ENCODE measurements at places on chromosomes 2 and 18. TPM values are rescaled to one million over a fixed set of nuclear protein-coding genes. Genes with fewer than 3 reads are reported as not detected.

Gene PDE1A
- 45.8 TPM for total RNA-seq

Gene RAB17
- 3.0 TPM for total RNA-seq

Gene GALNT14
- 13.8 TPM for total RNA-seq

Gene MC2R
- total RNA-seq, result not detected

DNA sequence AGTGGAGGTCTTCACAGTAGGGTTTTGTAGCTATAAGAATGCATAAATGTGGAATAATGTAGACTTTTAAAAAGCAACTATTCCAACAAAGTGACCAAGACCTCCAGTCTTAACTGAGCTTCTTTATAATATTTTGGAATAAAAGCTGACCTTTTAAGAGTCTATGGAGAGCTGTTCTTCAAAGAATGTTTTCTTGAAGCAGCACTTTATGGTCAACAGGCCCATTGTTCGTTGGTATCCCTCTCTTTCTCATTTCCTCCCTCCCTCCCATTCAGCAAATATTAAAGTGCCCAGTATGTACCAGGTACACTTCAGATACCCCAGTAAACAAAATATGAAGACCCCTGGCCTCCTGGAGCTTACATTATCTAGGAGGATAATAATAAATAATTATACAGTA, 140.1 kb upstream of the SMAD7 start:
- no peak for DNase-seq

GRCh38 chr2:120231974-120232635, 8.9 kb upstream of the TMEM185B start:
- DNase-seq, result no peak

DNA sequence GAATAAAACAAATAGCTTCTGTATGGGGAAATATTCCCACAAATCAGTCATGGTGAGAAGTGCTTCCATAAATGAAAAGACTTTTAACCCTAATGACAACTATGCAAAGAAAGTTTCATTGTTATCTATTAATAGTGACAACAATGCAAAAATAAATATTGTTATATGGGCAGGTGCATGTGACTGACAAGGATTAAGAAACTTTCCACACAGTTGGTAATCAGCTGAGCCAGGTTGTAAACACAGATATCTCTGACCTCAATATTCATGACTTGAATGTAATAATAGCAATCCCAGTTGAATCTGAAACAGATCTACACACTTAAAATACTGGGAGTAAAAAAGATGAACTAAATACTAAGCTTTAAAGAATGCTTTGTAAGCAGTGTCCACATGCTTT, 517.0 kb upstream of the SOX11 start:
- no peak for DNase-seq

GRCh38 chr2:73134471-73134870, 21.7 kb upstream of the RAB11FIP5 start:
- no peak for DNase-seq

- no peak for DNase-seq
Measured at GRCh38 chr2:140747090-140747489, 1383.7 kb downstream of the LRP1B start.

DNA sequence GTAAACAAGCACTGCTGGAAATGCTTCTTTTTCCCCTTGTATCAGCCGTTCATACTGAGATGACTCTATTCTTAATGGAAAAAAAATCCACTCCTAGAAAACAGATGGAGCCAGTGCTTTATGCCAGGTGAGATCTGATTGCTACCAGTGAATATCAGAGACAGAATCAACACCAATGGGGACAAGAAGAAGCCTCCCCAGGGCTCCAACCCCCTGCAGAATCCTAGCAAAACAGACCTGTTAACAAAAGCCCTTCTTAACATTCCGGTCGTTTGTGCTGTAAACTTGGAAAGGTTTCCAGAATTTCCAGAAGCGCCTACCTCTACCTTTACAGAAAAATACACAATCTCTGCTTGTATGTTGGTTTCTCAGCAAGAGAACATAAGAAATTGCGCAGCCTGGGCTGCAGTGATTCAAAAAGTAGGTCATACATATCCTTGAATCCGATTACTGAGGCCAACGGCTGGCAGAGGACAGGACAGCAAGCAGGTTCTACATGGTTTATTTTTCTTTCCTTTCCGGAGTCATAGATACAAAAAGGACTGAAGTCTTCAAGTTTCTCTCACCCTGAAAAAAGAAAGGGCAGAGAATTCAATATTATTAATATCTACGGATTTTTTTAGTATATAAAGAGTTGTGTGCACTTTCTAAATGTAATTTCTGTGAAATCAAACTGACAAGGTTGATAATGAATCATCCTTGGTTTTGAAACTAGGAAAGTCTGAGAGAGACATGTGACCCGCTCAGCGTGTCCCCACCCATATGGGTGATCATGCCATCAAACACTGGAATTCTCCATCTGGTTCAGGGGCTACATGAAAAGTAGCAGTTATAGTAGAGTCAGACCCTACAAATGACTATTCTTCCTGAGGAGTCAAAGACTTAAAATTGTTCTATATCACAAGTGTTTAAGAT, 266.7 kb upstream of the MGAT5 start:
- DNase-seq, result no peak

GRCh38 chr2:230903231-230904150, 21.6 kb downstream of the GPR55 start:
- DNase-seq, result peak; percentile 17

DNA sequence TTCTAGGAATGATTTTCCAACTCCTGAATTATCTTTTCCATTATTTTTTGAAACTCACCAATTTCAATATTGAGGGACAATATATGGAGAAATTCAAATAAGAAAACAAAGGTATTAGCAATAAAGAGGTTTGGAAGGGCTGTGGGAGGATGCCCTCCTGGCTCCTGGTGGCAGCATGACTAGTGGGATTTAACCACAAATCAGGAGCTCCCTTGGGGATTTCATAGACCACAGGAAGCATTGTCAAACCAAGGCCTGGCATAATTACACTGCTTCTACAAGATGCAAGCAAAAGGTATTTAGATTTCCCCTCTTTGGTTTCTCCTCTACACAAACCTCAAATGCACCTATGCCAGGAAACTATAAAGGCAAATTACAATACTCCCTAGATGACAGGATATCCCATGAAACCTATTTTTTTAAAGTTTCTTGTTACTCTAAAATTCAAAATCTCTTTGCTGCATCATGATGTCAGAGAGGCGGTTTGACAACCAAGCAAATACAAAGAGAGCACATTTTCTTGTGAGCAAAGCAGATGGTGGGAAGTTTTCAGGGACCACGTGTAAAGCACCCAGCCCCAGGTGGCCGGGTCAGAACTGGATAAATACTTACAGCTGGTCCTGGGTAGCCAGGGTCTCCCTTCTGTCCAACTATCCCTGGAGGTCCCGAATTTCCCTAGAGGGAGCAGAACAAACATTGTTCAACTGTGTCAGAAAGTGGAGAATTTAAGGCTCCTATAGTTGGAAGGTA, 67.9 kb downstream of the COL6A3 start:
- no peak for DNase-seq

- no peak for DNase-seq
Measured at GRCh38 chr2:67970542-67970941, 92.3 kb downstream of the C1D start.

DNA sequence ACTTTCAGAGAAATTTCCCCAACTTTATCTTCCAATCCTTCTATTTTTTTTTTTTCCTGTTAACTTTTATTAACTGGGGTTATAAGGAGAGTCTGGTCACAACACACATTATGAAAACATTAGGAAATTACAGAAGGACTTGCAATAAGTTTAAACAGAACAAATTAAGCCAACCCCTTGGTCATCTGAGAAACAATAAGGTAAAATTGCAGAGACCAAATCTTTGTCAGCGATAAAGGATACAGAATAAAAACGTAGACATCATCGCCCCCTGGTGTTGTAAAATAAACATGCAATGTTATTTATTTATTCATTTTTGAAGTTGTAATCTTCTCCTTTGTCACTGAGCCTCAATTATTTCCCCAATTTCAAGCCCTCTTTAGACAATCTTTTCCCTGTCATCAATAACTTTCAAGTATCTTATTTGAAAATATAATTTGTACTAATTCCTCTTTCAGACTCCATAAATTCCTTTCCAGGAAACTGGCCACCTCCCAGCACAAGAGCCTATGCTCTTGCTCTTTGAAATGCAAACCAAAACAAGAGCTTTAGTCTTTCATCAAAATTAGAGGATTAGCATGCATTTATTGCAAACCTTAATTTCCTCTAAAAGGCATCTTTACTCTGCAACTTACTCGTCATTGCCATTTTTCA, 19.5 kb downstream of the G6PC2 start:
- no peak for DNase-seq
